ENCODE measurements at places on chromosomes 4 and X. TPM values are rescaled to one million over a fixed set of nuclear protein-coding genes. Genes with fewer than 3 reads are reported as not detected.

DNA sequence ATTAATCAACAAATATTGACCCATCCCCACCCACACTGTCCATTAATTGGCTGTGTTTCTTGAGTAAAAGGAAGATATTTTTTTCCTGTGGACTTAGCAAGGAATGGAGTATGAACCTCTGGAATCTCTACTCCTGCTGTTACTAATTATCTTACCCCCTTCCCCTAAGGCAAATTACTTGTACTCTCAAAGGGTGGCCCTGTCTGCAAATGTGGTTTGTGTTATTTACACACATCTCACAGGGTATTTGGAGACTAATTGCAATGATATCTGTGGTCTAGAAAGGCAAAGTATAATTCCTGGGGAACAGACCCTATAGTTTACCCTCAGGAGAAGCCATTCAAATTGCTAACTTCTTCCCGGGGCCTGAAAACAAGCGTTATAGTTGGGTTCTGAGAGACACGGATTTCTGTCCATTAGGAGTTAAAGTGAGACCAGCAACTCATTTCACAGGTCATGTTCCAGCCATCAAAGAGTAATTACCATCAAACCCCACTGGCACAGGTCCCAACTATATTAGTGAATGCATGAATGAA lies 133.0 kb upstream of the RASGEF1B start:
- no peaks in the 10 kb centered on the region for H3K4me1 ChIP-seq
- no peak overlapping the region for H3K27ac ChIP-seq
- H3K27me3 ChIP-seq: peaks cover 5% of the 10 kb centered on the region

SERPINA7 gene
- total RNA-seq: not detected

DNA sequence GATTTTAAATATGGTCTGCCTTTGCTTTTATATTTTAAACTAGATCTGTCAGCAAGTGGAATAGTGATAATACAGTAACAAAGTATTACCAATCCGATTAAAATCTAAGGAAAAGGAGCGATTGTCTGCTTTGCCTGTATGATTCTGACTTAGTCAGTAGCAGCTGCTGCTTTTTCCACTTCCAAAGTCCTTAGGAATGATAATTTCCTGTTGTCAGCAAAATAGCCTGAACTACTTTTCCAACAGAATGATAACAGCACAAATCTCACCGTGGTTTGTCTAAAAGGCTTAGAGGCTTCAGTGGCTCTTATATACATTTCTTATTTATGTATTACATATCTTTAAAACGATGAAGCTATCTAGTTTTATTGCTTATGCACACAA lies 290.0 kb downstream of the ANK2 start:
- peaks cover 13% of the 10 kb centered on the region for H3K27me3 ChIP-seq
- no peaks in the 10 kb centered on the region for H3K4me1 ChIP-seq
- H3K4me3 ChIP-seq: no peak overlapping the region

- H3K36me3 ChIP-seq: no peaks in the 10 kb centered on the region
- H3K4me3 ChIP-seq: no peak overlapping the region
- DNase-seq: no peak
- H3K27ac ChIP-seq: no peak overlapping the region
- no peaks in the 10 kb centered on the region for H3K27me3 ChIP-seq
Observed at GRCh38 chr4:38615847-38616246, 48.2 kb upstream of the KLF3 start.

PCGF3 gene
- 29.3 TPM for total RNA-seq

GRCh38 chr4:6373541-6374410 lies 98.6 kb downstream of the PPP2R2C start:
- H3K4me3 ChIP-seq: no peak overlapping the region
- no peaks in the 10 kb centered on the region for H3K36me3 ChIP-seq
- no peaks in the 10 kb centered on the region for H3K4me1 ChIP-seq
- H3K27me3 ChIP-seq: peaks cover under 1% of the 10 kb centered on the region

DNA sequence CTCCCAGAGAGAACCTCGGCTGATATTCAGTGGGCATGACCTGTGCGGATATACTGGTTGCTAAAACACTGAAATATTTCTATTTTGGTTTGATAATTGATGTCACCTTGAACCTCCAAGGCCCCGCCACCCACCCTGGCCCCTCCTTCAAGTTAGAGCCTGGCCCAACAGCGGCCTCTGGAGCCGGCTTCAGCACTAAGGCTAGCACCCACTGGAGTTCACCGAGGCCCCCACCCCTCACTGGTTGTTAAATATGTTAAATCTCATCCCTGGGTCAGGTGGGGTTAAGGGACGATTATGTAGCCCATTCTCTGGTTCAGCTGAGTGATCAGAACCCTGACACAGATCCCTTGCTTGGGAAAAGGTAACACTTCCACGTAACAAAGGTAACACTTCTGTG lies 24.3 kb downstream of the SEL1L3 start:
- H3K27ac ChIP-seq: no peak overlapping the region
- H3K36me3 ChIP-seq: peaks cover 25% of the 10 kb centered on the region
- H3K4me1 ChIP-seq: peaks cover 28% of the 10 kb centered on the region
- no peak for DNase-seq
- H3K27me3 ChIP-seq: no peaks in the 10 kb centered on the region

DNA sequence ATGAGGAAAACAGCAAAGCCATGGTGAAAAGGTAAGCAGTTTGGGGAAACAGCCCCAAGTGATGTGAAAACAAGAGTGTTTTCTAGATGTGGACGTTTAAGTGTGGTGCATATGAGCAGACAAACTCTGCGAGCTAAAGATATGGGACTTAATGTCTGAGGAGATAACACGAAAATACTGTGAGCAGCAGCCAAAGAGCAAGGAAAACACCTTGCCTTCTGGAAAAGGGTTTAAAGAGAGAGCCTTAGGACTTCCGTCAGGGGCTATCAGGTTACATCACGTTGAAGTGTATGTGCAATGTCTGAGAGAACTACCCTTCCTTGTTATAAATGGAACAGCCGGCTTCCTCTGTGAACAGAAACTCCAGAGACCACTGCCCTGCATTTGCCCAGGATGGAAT lies 54.2 kb downstream of the LEF1 start:
- DNase-seq: no peak
- peaks cover 100% of the 10 kb centered on the region for H3K4me1 ChIP-seq
- H3K27ac ChIP-seq: peak overlapping the region; percentile 89
- H3K27me3 ChIP-seq: no peaks in the 10 kb centered on the region

GRCh38 chr4:1684506-1685234 lies 557 bp upstream of the FAM53A start:
- DNase-seq: peak; percentile 95
- H3K4me1 ChIP-seq: peaks cover 9% of the 10 kb centered on the region
- peak overlapping the region; percentile 39 for H3K4me3 ChIP-seq

RPS6KA6 gene
- total RNA-seq: 0.17 TPM

DNA sequence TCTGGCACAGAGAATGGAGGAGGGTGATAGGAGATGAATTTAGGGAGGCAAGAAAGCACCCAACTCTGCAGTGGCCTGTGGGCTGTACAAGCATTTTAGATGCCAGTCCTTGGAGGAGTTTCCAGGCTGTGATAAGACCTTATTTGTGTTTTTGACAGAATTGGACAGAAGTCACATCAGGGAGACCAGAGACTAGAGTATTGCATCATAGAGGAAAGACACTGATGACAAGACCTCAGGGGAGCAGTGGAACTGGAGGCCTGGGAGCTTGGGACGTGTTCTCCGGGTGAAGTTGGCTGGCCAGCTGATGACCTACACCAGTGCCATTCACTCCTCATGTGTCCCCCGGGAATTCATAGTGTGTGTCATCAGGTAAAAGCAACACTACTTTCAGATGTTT lies 284.0 kb upstream of the ZFP42 start:
- no peaks in the 10 kb centered on the region for H3K27me3 ChIP-seq
- H3K4me3 ChIP-seq: no peak overlapping the region
- no peaks in the 10 kb centered on the region for H3K4me1 ChIP-seq
- no peak overlapping the region for H3K27ac ChIP-seq
- DNase-seq: no peak
- peaks cover 3% of the 10 kb centered on the region for H3K36me3 ChIP-seq

- no peaks in the 10 kb centered on the region for H3K4me1 ChIP-seq
- DNase-seq: no peak
- H3K4me3 ChIP-seq: no peak overlapping the region
- no peak overlapping the region for H3K27ac ChIP-seq
- H3K27me3 ChIP-seq: peaks cover 4% of the 10 kb centered on the region
- no peaks in the 10 kb centered on the region for H3K36me3 ChIP-seq
Observed at GRCh38 chr4:13794819-13795565, 167.5 kb upstream of the BOD1L1 start.

- H3K27me3 ChIP-seq: no peaks in the 10 kb centered on the region
- no peaks in the 10 kb centered on the region for H3K4me1 ChIP-seq
- H3K36me3 ChIP-seq: no peaks in the 10 kb centered on the region
- no peak for DNase-seq
Observed at GRCh38 chr4:31788676-31789075, 1068.5 kb downstream of the PCDH7 start.

TCEAL7 gene
- not detected for total RNA-seq

DNA sequence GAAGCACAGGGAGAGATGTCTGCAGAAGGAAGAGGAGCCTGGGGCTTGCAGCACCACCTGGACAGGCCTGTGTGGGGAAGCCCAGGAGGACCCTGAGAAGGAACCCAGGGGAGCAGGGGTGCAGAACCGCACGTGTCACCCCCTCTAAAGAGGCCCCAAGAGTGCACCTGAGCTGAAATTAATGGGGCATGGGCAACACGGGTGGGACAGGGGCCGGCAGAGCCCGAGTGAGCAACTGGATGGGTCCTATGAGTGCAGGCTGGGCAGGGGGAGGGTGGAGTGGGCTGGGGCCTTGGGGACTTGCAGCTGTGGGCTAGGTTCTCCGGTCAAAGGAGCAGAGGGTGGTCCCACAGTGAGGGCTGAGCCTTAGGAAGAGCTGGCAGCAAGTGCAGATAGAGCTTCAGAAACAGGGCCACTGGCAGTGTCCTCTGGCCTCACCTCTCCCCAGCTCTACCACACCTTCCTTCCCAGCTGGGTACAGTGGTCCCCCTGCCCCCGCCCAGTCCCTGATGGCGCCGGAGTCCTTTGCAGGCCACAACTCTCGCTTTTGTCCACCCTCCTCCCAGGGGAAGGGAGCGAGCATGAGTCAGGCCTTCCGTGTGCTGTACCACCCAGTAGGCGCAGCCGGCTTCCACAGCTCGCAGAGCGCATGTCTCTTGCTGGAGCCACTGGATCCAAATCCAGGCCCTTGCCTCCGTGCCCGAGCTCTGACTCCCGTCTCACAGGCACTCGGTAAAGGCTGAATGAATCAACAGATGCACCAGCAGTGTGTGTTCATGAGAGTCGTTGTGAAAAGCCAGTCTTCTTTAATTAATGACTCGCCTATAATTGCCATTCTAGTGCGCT lies 131.6 kb downstream of the HMX1 start:
- no peak overlapping the region for H3K27ac ChIP-seq
- H3K4me3 ChIP-seq: no peak overlapping the region
- no peaks in the 10 kb centered on the region for H3K27me3 ChIP-seq
- H3K36me3 ChIP-seq: no peaks in the 10 kb centered on the region
- DNase-seq: no peak

- peak overlapping the region; percentile 94 for H3K27ac ChIP-seq
- H3K36me3 ChIP-seq: peaks cover 6% of the 10 kb centered on the region
- H3K4me3 ChIP-seq: peak overlapping the region; percentile 62
- H3K4me1 ChIP-seq: peaks cover 54% of the 10 kb centered on the region
- H3K27me3 ChIP-seq: no peaks in the 10 kb centered on the region
- peak; percentile 49 for DNase-seq
Observed at GRCh38 chrX:46704767-46705386, 54.0 kb downstream of the SLC9A7 start.

GRCh38 chr4:17812801-17813200 lies 2.0 kb downstream of the NCAPG start:
- no peak overlapping the region for H3K27ac ChIP-seq
- peaks cover 31% of the 10 kb centered on the region for H3K4me1 ChIP-seq
- peaks cover 54% of the 10 kb centered on the region for H3K36me3 ChIP-seq
- H3K27me3 ChIP-seq: no peaks in the 10 kb centered on the region

GRCh38 chrX:21779095-21779494 lies 21.2 kb upstream of the SMPX start:
- H3K27ac ChIP-seq: no peak overlapping the region
- H3K27me3 ChIP-seq: no peaks in the 10 kb centered on the region
- DNase-seq: no peak
- no peaks in the 10 kb centered on the region for H3K4me1 ChIP-seq

GRCh38 chrX:149433451-149433850 lies 71.7 kb downstream of the IDS start:
- DNase-seq: no peak
- no peaks in the 10 kb centered on the region for H3K4me1 ChIP-seq
- no peak overlapping the region for H3K4me3 ChIP-seq
- H3K27me3 ChIP-seq: peaks cover 2% of the 10 kb centered on the region
- H3K27ac ChIP-seq: no peak overlapping the region

GRCh38 chr4:41358647-41359421 lies 102.1 kb downstream of the UCHL1 start:
- H3K4me3 ChIP-seq: no peak overlapping the region
- H3K4me1 ChIP-seq: no peaks in the 10 kb centered on the region
- H3K27me3 ChIP-seq: peaks cover 38% of the 10 kb centered on the region
- no peaks in the 10 kb centered on the region for H3K36me3 ChIP-seq
- no peak overlapping the region for H3K27ac ChIP-seq

- no peak overlapping the region for H3K4me3 ChIP-seq
- peak overlapping the region; percentile 43 for H3K27ac ChIP-seq
- no peaks in the 10 kb centered on the region for H3K27me3 ChIP-seq
Observed at GRCh38 chr4:122555216-122555615, 65.7 kb downstream of the IL21 start.

DNA sequence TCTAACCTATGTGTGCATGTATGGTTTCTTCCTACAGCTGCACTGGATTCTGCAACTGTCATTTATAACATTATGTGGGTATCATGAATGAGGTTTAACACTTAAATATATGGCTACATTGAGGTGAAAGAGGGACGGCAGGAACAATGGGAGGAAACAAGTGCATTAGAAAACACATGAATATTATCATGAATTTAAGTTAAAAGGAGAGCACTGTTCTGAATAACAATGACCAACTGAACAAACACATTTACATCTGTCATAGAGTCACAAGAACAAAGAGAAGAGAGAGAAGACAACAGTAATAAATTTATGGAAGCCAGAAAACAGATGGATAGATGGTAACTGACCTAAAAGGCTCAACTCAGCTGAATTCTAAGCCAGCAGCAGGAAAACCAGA lies 527.1 kb upstream of the DIPK2B start:
- DNase-seq: no peak
- H3K27ac ChIP-seq: no peak overlapping the region
- H3K36me3 ChIP-seq: no peaks in the 10 kb centered on the region
- no peaks in the 10 kb centered on the region for H3K4me1 ChIP-seq
- H3K27me3 ChIP-seq: peaks cover 2% of the 10 kb centered on the region
- H3K4me3 ChIP-seq: no peak overlapping the region

F11 gene
- not detected for total RNA-seq

TCEAL2 gene
- total RNA-seq: 0.51 TPM

GRCh38 chr4:101197350-101197749 lies 150.0 kb downstream of the PPP3CA start:
- H3K36me3 ChIP-seq: peaks cover 2% of the 10 kb centered on the region
- DNase-seq: no peak
- H3K27ac ChIP-seq: no peak overlapping the region
- H3K27me3 ChIP-seq: no peaks in the 10 kb centered on the region
- peaks cover 32% of the 10 kb centered on the region for H3K4me1 ChIP-seq
- no peak overlapping the region for H3K4me3 ChIP-seq

All from activated CD4-positive, alpha-beta memory T cell treated with anti-CD3 and anti-CD28 coated beads for 36 hours (primary cell).